Activated naive CD4-positive, alpha-beta T cell (primary cell): ENCODE measurements at places on chromosomes 3 and 15.

DNA sequence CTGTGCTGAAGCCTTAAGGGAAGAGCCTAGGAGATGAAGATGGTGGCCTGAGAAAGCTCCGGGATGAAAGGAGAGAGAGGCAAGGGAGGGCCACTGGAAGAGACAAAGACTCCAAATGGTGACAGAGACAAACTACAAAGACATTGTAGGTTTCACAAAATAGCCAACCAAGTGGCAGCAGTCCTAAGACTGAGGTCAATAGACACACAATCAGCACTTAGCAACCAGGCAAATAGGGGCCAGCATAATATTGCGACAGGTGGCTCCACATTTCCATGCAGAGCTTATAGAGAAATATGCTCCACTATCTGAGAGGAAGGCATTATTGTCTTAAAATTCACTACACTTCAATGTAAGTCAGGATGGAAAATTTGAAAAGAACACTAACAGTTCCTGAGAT lies 22.1 kb upstream of the MYO5C start:
- DNase-seq, result no peak

- DNase-seq, result peak; percentile 23
Measured at GRCh38 chr3:46947981-46948791, 28.4 kb downstream of the CCDC12 start.

DNA sequence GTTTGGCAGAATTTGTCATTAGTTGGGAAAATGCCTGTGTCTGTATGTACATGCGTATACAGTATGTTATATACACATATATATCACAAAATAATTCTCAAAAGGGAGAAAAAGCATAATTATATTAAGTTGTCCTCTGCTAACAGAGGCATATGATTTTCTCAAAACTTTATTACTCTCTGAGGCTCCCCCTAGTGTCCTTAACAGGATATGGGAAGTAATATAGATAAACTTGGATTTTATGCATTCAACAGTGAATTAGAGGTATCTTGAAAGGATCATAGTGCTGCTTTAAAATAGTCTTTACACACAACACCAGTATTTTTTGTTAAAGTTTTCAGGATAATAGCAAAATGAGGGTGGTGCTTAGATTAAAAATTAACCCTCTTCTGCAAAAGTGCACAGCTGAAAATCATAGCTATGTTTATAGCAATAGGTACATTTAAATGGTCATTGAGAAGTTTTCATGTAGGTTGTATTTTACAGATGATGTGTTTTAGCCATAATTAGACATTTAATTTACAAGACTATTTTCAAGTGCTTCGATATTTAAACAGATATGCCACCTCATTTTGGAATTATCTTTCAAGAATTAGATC lies 454.0 kb upstream of the ROBO2 start:
- DNase-seq, result no peak

DNA sequence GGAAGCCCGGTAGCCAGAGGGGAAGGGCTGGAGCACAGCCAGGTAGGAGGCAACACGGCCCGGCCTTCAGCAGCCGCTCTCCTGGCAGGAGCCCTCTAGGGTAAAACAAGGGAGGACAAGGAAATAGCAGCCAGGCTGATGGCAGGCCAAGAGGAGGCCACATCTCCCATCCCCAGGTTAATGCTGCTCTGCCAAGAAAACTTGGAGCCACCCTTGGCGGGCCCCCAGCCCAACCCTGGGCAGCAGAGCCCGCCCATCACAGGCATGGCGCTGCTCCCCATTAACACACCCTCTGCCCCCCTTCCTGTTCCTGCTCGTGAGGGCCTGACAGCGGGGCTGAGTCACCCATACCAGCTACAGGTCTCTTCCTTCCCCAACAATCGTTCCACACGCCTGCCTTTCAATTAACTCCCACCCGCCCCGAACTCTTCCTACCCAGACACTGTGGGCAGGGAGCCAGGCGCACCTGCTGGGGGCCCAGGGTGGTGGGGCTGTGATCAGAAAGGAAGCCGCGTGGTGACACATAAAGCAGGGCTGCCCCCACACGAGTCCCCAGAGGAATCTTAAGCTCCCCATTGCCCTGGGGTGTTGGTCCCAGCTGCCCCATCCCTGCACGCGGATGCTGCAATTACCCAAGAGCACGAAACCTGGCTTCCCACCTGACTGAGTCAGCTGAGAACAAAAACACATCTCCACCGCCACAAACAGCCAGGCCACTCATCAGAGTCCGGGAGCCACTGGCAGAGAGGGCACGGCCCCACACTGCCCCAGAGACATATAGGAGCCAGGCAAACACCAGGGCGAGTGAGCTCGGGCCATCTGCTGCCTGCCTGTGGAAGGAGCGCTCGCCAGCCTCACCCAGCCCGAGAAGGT lies at the start of gene C15orf62:
Gene C15orf62, plus strand, starts transcription at position 707 of the 873 bp plus-strand sequence. CDS start 516 bp downstream, outside the sequence.
- DNase-seq, result peak; percentile 36

DNA sequence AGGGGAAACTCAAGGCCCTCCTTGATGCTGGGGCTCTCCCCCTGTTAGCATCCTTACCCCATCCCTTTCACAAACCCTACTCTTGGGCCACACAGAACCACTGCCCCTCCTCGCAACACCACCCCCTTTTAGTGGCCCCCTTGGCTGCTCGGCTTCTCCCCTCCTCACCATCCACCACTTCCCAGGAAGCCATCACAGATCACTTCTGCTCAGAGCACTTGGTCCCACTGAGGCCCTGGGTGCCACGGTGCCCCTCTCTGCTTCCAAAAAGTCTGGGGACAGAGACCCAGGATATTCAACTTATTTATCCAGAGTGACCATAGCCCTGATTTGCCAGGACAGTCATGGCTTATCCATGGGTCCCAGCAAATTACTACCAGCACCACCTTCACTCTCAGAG lies 2.4 kb downstream of the RHCG start:
- no peak for DNase-seq

DNA sequence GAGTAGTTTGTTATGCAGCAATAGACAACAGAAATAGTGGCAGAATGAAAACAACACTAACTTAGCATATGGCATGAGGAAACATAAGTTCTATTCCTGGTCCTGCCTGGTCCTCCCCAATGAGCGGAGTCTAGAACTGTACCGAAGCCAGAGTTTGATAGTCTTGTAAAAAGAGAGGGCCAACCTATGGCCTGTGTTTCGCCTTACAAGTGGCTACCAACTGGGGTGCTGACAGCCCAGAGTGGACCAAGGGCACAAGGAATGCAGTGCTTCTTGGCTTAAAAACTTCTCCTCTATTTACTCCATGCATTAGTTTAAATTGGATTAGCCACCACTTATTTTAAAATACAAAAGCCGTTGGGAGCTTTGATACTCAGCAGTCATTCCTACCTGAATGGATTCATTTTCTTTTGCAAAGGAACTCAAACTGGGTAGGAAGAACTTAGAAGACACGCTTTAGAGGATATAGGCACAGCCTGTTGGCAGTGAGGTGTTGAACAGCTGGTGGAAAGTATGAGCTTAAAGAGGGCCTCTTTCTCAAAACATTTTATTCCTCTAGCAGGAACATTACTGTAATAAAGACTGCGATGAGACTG lies 302.9 kb downstream of the PLCL2 start:
- DNase-seq, result no peak

DNA sequence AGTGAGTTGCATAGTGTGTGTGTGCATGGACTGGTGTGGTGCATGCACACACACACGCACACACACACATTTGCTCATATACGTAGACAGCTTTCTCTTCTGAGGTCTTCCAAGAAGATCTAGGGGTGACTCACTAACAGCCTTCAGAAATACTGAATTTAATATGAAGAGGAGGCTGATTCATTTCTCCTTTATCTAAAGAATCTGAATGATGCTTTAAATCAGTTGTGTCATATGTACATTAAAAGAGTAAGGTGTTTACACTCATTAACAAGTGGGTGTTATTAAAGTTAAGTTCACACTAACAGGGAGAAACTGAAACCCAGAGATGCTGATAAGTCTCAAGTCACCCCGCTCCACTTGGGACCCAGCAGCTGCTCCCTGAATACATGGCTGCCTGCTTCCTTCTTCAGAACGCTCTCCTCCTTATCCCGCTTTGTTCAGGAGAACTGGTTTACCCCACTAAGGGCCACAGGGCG lies 22.0 kb downstream of the TMPRSS7 start:
- DNase-seq, result no peak

GRCh38 chr15:77002436-77002835 lies 7.5 kb downstream of the PSTPIP1 start:
- no peak for DNase-seq

DNA sequence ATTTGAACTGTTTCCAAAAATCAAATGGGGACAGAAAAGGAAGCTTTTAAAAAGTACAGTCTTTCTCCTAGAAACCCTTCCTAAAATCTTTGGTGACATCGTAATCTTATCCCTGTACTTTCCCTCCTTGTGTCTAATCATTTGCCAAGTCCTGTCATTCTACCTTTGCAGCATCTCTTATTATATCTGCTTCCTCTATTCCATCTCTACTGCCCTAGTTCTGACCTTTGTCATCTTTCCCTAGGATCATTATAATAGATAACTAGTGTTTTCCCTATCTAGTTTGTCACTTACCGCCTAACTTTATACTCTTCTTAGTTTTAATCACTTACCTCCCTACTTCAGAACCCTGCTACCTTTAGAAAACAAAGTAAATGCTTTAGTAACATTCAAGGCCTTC lies 11.6 kb downstream of the USP8 start:
- DNase-seq, result no peak

DNA sequence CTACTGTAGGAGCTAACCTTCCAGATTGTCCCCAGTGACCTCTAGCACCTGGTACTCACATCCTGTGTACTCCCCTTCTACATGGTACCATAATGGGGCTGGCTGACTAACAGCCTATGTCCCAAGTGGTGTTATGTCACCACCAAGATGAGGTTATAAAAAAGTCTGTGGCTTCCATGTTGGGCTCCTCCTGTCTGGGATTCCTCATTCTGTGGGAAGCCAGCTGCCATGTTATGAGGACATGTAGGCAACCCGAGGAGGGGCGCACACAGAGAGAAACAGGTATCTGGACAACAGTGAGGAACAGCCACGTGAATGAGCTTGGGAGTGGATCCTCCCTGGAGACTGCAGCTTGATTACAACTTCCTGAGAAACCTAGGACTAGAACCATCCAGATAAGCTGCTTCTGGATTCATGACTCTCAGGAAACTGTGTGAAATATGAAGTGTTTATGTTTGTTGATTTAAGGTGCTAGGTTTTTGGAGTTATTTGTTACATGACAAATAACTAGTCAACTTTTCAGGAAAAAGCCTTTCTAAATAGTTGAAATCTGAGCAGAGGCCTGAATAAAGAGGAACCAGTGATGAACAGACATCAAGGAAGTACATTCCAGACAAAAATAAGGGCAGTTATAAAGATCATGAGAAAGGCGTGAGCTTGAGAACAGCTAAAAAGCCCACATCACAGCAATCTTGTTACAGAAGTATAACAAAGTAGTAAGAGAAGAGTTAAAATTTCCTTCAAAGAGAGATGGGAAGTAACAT lies 21.7 kb downstream of the GOLIM4 start:
- no peak for DNase-seq

DNA sequence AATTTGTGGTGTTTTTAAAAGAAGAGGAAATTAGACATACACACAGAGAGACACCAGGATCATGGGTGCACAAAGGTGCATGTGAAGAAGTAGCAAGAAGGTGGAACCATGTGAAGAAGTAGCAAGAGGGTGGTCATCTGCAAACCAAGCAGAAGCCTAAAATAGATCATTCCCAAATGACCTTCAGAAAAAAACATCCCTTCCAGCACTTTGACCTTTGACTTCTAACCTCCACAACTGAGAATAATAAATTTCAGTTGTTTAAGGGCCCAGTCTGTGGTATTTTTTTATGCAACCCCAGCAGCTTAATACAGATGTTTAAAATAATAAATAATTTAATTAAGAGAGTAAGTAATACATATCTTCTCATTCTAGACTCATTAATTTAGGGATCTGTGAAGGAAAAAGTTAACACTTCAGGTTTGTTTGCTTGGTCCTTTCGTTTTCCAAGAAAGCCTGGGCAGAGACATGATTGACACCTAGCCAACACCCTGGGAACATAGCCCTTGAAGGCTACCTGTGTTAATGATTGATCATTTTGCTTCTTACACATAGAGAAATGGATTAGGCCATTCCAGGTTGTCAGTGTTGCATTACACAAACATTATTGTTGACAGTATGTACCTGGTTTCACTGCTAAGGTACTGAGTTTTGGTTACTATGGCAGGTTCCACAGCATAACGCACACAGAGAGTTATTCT lies 1331.2 kb upstream of the GBE1 start:
- no peak for DNase-seq

GRCh38 chr3:135084405-135084804 lies 289.3 kb downstream of the EPHB1 start:
- DNase-seq, result no peak

- DNase-seq, result no peak
Measured at GRCh38 chr3:154971771-154972326, 108.3 kb upstream of the MME start.

- DNase-seq, result no peak
Measured at GRCh38 chr15:41928100-41928499, 34.2 kb upstream of the SPTBN5 start.

GRCh38 chr15:99931703-99932603 lies 198.7 kb upstream of the LYSMD4 start:
- no peak for DNase-seq

DNA sequence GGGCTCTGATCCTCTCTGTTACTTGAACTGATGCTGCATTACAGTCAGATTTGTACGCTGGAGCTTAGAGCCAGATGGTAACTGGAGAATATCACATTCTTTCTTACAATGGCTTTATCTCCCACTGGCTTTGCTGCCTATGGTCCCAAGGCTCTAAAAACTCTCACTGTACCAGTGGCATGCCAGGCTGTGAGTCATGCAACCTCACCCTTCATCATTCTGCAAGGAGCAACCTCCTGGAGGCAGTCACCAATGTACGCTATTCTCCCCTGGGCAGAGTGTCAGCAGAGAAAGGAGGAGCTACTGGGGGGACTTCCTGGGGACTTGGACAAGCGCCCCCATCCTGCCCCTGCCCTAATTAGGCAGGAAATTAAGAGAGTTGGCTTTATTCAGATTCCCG lies 97.9 kb upstream of the EIF1B start:
- DNase-seq, result no peak

- DNase-seq, result peak; percentile 72
Measured at GRCh38 chr3:49165771-49166751, at the start of gene CCDC71. Gene CCDC71, minus strand, starts transcription at chr3:49166331. Its CDS starts 2,123 bp downstream, at chr3:49164208.

GRCh38 chr3:142716102-142716501 lies 7.7 kb upstream of the TRPC1 start:
- DNase-seq, result no peak

DNA sequence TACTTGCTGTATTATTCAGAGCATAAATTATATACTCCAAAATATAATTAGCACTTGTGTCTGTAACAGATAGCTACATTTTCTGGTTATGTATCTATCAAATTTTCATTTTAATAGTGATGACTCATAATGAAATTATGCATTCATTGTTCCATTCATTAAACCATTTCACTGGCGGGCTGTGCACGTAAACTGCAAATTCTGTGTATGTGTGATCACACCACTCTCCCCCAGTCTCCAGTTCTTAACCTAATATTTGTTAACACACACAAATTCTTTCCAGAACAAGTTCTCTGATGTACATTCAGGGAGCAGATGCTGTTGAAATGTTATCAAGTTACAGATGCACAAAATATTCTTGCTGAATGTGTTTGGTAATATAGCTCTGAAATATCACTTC lies 3.8 kb upstream of the KCNMB2 start:
- no peak for DNase-seq
